ENCODE measurements at places on chromosomes 3 and 15.

GRCh38 chr15:41695750-41696436, 35.7 kb downstream of the MGA start:
- H3K27ac ChIP-seq = no peak overlapping the region
- no peak overlapping the region for H3K4me3 ChIP-seq
- no peak for DNase-seq
- peaks cover 6% of the 10 kb centered on the region for H3K4me1 ChIP-seq
- H3K27me3 ChIP-seq = no peaks in the 10 kb centered on the region

DNA sequence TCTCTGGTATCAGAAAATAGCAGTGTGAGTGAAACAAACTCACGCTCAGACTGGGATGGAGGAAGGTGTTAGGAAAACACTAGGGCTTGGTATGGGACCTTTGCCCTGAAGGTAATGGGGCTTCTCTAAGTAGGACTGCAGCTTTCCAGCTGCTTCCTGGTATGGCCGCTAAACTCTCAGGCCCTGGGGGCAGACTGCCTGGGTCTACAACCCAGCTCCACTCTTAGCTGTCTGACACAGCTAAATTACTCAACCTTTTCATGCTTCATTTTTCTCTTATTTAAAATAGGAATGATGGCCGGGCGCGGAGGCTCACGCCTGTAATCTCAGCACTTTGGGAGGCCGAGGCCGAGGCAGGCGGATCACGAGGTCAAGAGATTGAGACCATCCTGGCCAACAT, 5.2 kb upstream of the YEATS2 start:
- no peak overlapping the region for H3K27ac ChIP-seq
- H3K27me3 ChIP-seq = no peaks in the 10 kb centered on the region
- no peak overlapping the region for H3K4me3 ChIP-seq
- no peaks in the 10 kb centered on the region for H3K4me1 ChIP-seq

GRCh38 chr3:196792771-196793170, 53.1 kb downstream of the PAK2 start:
- H3K36me3 ChIP-seq = no peaks in the 10 kb centered on the region
- no peak overlapping the region for H3K4me3 ChIP-seq
- H3K27ac ChIP-seq = no peak overlapping the region
- H3K4me1 ChIP-seq = no peaks in the 10 kb centered on the region

DNA sequence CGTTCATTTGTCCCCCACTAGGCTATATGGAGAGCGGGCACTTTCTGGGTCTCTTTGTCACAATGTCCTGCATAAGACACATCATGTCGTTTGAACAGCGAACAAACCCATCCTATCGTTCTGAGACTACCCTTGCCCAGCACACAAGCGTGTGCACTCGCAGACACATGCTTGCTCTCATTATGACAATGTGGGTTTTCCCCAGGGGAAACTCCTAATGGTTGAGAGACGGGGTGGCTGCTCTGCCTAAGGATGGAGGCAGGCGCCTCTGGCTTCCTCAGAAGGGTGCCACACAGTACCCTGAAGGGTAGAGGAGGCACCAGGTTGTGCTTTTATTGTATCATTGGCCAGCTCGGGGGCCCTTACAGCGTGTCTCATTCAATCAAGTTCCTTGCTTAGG, 51.0 kb upstream of the MYZAP start:
- H3K4me1 ChIP-seq = no peaks in the 10 kb centered on the region
- no peak for DNase-seq
- no peaks in the 10 kb centered on the region for H3K36me3 ChIP-seq
- H3K27me3 ChIP-seq = no peaks in the 10 kb centered on the region
- no peak overlapping the region for H3K27ac ChIP-seq
- H3K4me3 ChIP-seq = no peak overlapping the region

GRCh38 chr3:127811717-127812116, 10.6 kb downstream of the MGLL start:
- no peak for DNase-seq
- H3K27ac ChIP-seq = no peak overlapping the region
- H3K27me3 ChIP-seq = no peaks in the 10 kb centered on the region
- peaks cover 89% of the 10 kb centered on the region for H3K36me3 ChIP-seq

DNA sequence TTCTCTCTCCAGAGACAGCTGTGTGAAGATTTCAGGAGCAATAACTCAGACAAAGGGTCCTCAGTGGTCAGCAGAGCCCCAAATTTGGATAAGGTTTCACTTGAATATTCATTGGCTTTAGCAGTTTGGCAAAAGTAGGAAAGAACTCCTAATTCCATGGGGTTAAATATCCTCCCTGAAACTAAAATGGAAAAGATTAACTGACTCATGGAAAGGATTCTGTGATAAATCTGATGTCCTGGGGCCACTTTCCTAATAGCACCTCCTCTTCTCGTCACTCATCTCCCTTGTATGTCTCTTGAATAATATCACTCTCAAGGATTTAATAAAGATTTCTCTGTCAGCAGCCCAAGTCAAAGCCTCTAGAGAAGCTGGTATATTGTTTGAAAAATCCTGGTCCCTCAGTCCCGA, 33.3 kb upstream of the TBC1D23 start:
- no peak overlapping the region for H3K4me3 ChIP-seq
- H3K27me3 ChIP-seq = no peaks in the 10 kb centered on the region
- no peak overlapping the region for H3K27ac ChIP-seq
- H3K36me3 ChIP-seq = no peaks in the 10 kb centered on the region

- DNase-seq = no peak
- no peak overlapping the region for H3K4me3 ChIP-seq
- H3K36me3 ChIP-seq = no peaks in the 10 kb centered on the region
- no peak overlapping the region for H3K27ac ChIP-seq
- no peaks in the 10 kb centered on the region for H3K4me1 ChIP-seq
These were observed 96.6 kb upstream of the ANKRD28 start for GRCh38 chr3:15894382-15894781.

- DNase-seq = no peak
- no peak overlapping the region for H3K27ac ChIP-seq
These were observed 802 bp upstream of the CHRNB4 start for GRCh38 chr15:78641749-78642275.

DNA sequence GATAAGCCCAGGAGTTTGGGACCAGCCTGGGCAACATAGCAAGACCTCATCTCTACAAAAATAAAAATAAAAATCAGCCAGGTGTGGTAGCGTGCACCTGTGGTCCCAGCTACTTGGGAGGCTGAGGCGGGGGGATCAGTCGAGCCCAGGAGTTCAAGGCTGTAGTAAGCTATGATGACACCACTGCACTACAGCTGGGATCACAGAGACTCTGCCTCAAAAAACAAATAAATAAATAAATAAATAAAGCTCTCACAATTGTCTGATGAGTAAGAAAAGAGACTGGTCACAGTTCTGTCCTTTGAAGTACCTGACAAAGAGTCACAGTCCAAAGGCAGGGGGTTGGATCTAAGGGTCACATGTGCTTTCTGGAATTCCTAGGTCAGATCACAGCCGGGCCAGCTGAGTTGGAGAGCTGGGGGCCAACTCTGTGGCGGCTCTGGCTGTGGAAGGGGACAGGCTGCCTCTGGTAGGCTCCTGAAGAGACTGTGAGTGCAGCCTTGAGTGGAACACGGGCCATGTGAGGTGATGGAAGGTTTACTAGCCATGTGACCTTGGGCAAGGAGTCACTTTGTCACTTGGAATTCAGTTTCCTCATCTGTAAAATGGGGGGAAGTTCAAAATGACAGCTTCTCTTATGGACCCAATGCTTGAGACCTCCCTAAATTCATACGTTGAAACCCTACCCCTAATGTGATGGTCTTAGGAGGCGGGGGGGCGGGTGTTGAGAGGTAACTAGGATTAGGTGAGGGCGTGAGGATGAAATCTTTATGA, 47.2 kb downstream of the WHAMM start:
- no peaks in the 10 kb centered on the region for H3K4me1 ChIP-seq
- H3K36me3 ChIP-seq = no peaks in the 10 kb centered on the region
- DNase-seq = no peak
- no peak overlapping the region for H3K4me3 ChIP-seq
- H3K27ac ChIP-seq = no peak overlapping the region

DNA sequence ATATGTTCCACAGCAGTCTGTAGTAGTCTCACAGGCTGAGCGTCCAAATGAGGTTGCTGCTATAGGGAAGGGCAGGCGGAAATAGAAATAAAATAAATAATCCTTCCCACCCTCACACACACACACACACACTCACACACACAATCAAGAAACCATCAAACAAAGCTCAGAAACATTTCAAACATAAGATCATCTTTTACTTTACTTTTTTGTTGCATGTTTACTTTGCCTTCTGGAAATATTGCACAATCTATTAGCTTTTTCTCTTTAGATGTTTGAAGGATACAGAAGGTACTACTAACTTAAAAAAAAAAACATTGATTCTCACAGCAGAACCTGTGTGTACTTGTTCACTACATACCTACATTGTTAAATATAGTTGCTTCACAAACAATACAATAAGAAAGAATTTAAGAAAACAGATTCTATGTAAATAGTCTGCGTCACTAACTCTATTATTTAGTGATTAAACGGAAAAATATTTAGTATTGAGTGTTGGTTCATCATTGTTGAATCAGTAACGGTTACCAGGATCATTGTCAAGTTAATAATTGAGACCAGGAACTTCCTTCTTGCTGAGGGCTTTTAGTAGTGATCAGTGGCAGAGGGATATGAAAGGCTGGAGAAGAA, 20.5 kb downstream of the ALCAM start:
- no peaks in the 10 kb centered on the region for H3K36me3 ChIP-seq
- no peak for DNase-seq
- no peaks in the 10 kb centered on the region for H3K27me3 ChIP-seq
- no peak overlapping the region for H3K4me3 ChIP-seq
- H3K4me1 ChIP-seq = peaks cover 12% of the 10 kb centered on the region
- H3K27ac ChIP-seq = no peak overlapping the region

DNA sequence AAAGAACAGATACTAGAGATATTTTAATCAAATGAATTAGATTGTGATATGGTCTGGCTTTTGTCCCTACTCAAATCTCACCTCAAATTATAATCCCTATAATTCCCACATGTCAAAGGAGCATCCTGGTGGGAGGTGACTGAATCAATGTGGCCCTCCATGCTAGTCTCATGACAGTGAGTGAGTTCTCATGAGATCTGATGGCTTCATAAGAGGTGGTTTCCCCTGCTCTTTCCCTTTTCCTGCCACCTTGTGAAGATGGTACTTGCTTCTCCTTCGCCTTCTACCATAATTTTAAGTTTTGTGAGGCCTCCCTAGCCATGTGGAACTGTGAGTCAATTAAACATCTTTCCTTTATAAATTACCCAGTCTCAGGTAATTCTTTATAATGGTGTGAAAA, 82.8 kb downstream of the FAIM start:
- H3K4me1 ChIP-seq = no peaks in the 10 kb centered on the region
- no peak overlapping the region for H3K27ac ChIP-seq
- DNase-seq = no peak
- no peak overlapping the region for H3K4me3 ChIP-seq
- no peaks in the 10 kb centered on the region for H3K27me3 ChIP-seq

GRCh38 chr3:115068799-115069198, 78.3 kb downstream of the ZBTB20 start:
- no peak for DNase-seq
- no peak overlapping the region for H3K27ac ChIP-seq
- no peaks in the 10 kb centered on the region for H3K27me3 ChIP-seq
- H3K36me3 ChIP-seq = peaks cover 4% of the 10 kb centered on the region

DNA sequence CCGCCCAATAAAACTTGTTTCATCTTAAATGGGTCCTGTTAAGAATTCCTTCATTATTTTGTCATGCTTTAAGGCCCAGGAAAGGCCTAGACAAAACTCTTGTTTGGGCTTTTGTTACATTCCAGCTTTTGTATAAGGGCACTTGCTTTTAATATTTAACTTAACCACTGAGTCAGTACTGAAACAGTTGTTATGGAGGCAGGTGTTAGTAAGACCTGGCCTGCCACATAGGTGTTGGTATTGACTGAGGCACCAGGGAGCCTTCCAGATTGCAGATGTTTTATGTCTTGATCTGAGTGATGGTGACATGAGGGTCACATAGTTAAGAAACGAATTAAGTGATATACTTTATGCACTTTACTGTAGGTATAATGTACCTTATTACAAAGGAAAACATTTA, 274.9 kb upstream of the TGFBR2 start:
- no peak overlapping the region for H3K27ac ChIP-seq
- no peaks in the 10 kb centered on the region for H3K27me3 ChIP-seq
- peaks cover 5% of the 10 kb centered on the region for H3K4me1 ChIP-seq
- no peak overlapping the region for H3K4me3 ChIP-seq

DNA sequence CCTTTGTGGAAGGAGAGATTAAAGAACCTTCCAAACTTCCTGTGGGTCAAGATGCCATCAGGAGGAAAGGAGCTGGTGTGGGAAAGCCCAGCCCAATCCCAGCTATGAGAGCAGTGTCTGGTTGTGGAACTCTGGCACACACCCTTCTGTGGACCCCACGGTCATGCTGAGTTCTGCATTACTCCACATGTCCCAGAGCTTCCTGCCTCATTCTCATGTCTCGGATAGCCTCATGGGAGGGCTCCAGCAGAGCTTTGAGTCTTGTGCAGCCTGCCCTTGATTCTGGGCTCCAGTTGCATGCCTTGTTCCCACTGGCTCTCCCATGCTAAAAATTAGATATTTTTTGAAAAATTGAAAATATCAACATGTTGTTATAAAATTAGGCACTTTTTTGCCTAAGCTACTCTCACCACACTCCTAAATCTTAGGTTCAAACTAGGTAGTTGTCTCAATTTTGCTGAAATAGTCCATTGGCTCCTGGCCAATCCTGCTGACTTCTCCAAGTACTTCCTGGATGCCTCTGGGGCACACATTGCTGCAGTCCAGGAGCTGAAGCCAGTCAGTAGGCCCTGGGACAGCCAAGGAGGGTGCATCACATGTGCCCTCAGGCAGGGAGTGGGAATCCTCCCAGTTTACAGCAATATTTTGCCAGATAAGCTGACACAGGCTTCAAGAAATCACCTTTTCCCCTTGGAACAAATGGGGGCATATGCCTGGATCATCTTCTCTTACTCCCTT, 144.3 kb downstream of the EEFSEC start:
- no peaks in the 10 kb centered on the region for H3K36me3 ChIP-seq
- H3K27me3 ChIP-seq = no peaks in the 10 kb centered on the region
- H3K4me3 ChIP-seq = no peak overlapping the region
- no peak for DNase-seq

DNA sequence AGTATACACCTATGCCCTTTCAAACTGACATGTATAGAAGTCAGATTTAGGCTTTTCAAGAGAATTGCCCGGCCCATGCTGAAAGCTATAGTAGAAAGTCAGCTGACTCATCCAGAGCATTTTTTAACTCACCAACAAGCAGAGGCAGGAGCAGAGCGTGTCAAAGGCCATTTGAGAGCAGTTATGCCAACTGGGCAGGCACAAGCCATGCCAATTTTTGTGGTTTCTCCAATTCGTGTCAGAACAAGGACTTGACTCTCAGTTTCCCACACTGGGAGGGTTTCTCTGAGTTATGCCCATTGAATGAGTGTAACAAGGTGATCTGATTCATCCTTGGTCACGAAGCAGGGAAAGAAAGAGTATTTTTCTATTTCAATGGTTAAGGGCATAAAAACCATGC, 403.3 kb upstream of the THBS1 start:
- no peak for DNase-seq
- H3K36me3 ChIP-seq = no peaks in the 10 kb centered on the region
- peaks cover 6% of the 10 kb centered on the region for H3K4me1 ChIP-seq
- H3K4me3 ChIP-seq = no peak overlapping the region
- H3K27me3 ChIP-seq = no peaks in the 10 kb centered on the region

GRCh38 chr15:35166730-35167359, 81.8 kb upstream of the NANOGP8 start:
- DNase-seq = no peak
- H3K4me1 ChIP-seq = no peaks in the 10 kb centered on the region
- no peaks in the 10 kb centered on the region for H3K27me3 ChIP-seq
- H3K4me3 ChIP-seq = no peak overlapping the region

Measured in esophagus squamous epithelium (tissue), 5 donors.